ENCODE measurements at places on chromosomes 6 and 20.

GRCh38 chr6:63440057-63440456 is 120.3 kb upstream of the LGSN start:
- DNase-seq: no peak

DNA sequence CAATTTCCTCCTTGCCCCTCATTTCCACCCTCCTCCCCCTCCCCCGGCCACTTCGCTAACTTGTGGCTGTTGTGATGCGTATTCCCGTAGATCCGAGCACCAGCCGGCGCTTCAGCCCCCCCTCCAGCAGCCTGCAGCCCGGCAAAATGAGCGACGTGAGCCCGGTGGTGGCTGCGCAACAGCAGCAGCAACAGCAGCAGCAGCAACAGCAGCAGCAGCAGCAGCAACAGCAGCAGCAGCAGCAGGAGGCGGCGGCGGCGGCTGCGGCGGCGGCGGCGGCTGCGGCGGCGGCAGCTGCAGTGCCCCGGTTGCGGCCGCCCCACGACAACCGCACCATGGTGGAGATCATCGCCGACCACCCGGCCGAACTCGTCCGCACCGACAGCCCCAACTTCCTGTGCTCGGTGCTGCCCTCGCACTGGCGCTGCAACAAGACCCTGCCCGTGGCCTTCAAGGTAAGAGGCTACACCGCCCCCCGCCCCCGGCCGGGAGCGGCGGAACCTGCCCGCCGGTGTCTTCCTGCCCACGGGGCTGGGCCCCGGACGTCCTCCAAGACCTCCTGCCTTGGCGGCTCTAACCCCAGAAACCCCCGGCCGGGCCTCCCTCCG is 44.9 kb upstream of the SUPT3H start:
- DNase-seq: peak; percentile 54

DNA sequence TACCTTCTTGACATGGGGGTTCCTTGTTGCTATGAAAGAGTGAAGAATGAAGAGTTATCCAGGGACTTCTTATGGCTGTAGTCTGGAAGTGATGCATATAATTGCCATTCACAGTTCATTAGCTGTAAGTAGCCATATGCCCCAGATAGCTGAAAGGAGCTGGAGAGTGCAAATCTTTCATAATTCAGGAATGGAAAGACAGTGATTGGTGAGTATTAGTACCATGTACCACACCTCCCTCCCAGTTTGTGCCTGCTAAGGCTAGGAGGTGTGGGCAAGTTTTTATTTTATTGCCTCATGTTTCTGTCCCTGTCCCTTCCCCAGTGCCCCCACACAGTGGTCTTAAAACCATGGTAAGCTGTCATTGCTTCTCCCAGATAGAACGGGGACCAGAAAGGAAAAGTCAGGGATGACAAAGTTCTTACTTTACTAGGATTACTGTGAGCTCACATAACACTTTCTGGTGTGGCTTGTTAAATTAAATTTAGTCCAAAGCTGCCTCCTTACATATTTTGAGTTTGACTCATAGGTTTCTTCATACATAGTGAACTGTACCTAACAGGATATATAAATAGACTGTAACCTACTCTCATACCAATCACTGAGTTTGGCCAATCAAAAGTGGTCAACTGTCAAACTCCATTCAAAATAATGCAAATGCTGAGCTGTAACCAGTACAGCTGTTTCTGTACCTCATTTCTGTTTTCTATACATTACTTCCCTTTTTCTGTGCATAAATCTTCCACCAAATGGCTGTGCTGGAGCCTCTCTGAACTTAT is 119.4 kb downstream of the RFPL4B start:
- DNase-seq: no peak

- DNase-seq: no peak
Measured at GRCh38 chr6:6591778-6592465, 3.4 kb downstream of the LY86 start.

GRCh38 chr6:42113936-42114636 is 28.3 kb downstream of the C6orf132 start:
- DNase-seq: no peak

GRCh38 chr6:414447-414846 is 22.9 kb downstream of the IRF4 start:
- DNase-seq: no peak

- DNase-seq: peak; percentile 55
Measured at GRCh38 chr20:58870293-58871014, 17.9 kb downstream of the GNAS start.

DNA sequence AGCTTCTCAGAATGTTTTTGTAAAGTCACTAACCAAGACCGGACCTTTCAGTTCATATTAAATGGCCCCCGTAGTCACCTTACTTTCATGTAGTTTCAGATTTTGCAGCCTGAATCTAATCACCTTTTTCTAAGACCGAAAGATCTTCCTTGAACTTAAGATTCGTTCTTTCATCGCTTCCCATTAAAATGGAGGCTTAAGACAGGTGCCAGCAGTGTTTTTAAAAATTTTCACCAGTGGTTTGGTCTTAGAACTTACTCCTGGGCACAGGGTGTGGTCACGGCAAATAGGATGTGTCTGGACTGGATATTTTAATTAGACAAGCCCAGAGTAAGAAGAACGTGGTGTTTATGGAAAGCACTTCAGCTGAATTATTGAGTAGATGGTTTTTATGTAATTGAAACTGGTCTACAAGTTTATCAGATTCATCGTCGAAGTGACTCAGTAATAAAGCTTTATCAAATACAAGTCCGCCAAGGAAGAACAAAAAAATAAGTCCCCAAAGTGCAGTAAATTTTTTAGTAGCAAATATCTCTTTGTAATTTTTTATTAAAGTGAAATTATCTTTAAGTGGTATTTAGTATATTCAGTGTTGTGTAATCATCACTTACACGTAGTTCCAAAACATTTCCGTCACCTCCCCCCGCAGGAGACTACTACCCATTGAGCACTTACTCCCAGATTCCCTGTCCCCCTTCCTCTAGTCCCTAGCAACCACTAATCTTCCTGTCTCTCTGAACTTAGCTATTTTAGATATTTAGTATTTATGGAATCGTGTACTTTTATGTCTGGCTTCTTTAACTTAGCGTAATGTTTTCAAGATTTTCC is 868 bp downstream of the SRSF3 start:
- no peak for DNase-seq

GRCh38 chr6:26597821-26598220 is 1.1 kb downstream of the ABT1 start:
- no peak for DNase-seq

- no peak for DNase-seq
Measured at GRCh38 chr6:32176476-32177182, 745 bp upstream of the AGPAT1 start.

- DNase-seq: no peak
Measured at GRCh38 chr6:113854531-113855499, 2.3 kb upstream of the MARCKS start.

GRCh38 chr6:106778943-106779342 is 149.6 kb downstream of the QRSL1 start:
- DNase-seq: no peak

- DNase-seq: no peak
Measured at GRCh38 chr6:22383016-22383415, 86.2 kb upstream of the PRL start.

GRCh38 chr6:76684875-76685274 is 612.4 kb upstream of the IMPG1 start:
- no peak for DNase-seq

- DNase-seq: no peak
Measured at GRCh38 chr20:38612751-38613515, 11.3 kb downstream of the ARHGAP40 start.

GRCh38 chr20:21234324-21234723 is 68.8 kb upstream of the XRN2 start:
- no peak for DNase-seq

GRCh38 chr20:50610212-50610718 is 81.1 kb downstream of the RIPOR3 start:
- no peak for DNase-seq

- DNase-seq: no peak
Measured at GRCh38 chr20:24662752-24663365, 193.4 kb downstream of the SYNDIG1 start.

DNA sequence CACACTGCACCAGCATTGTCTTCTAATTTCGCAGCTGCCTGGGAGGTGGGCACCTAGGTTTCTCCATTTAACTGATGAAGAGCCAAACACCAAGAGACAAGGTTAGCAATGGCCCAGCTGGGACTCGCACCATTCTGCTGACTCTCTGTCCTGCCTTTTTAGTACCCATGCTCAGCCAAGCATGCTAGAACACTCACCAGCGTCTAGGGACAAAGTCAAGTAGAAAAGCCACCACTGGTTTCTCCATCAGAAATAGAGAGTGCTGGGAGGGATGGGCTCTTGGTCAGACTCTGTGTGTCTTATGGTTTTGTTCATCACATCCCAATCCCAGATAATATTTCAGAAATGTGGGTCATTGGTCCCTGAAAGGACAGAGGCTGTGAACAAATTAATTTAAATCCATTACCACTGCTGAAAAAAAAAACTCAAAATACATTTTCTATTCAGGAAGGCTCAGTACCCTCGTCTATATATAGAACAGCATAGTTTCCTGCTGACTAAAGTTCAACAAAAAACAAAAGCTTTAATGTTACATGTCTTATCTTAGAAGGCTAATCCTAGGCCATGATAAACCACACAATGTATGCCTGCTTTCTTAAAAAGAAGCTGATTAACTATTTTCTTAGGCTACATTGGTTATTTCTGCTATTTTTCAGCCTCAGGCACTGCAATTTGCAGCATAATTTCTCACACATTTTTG is 111.0 kb downstream of the TBC1D7 start:
- no peak for DNase-seq

GRCh38 chr6:105319331-105319730 is 83.6 kb downstream of the PREP start:
- no peak for DNase-seq

- no peak for DNase-seq
Measured at GRCh38 chr6:82881519-82881918, 184.1 kb downstream of the UBE3D start.

DNA sequence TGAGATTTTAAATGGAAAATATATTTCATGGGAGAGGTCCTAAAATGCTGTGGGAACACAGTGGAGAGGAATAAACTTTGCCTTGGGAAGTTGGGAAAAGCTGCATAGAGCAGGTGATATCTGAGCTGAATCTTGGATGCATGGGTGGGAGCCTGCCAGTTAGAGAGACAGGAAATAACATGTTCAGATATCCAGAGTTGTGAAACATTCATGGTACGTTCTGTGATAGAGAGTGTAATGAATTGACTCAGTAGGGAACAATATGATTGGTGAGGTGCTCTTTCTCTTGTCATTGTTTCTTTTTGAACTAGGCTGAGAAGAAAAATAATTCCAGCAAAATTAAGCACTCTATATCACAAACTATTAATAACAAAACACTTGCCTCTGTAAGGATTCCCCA is 72.8 kb downstream of the RPS12 start:
- DNase-seq: no peak

DNA sequence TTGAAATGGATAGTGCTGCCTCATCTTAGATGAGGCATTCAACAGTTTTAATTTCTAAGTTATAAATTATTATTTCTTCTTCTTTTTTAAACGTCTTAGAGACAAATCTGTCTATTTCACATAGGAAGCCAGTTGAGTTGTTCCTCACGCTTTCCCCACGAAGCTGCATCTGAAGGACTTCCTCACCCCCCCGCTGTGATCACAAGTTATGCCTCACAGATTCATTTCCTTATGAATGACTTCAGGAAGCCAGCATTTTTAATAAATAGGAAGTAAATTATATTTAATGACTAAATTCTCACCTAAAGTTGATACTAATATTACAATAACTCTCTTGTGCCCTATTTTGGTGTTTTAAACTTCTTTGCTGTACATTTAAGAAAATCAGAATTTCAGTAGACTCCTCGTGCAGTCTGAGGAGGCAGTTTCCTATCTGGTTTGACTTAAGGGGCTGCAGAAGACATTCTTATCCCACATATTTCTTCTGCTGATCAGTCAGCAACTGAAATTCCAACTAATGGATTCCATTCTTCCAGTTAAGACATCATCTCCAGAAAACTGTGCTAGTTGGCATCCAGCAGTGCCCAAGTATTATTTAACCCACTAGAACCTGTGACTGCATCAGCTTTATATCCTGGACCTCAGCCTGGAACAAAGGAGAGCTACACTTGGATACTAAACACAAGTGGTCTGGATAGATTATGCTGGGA is 182.7 kb upstream of the CCN2 start:
- no peak for DNase-seq

DNA sequence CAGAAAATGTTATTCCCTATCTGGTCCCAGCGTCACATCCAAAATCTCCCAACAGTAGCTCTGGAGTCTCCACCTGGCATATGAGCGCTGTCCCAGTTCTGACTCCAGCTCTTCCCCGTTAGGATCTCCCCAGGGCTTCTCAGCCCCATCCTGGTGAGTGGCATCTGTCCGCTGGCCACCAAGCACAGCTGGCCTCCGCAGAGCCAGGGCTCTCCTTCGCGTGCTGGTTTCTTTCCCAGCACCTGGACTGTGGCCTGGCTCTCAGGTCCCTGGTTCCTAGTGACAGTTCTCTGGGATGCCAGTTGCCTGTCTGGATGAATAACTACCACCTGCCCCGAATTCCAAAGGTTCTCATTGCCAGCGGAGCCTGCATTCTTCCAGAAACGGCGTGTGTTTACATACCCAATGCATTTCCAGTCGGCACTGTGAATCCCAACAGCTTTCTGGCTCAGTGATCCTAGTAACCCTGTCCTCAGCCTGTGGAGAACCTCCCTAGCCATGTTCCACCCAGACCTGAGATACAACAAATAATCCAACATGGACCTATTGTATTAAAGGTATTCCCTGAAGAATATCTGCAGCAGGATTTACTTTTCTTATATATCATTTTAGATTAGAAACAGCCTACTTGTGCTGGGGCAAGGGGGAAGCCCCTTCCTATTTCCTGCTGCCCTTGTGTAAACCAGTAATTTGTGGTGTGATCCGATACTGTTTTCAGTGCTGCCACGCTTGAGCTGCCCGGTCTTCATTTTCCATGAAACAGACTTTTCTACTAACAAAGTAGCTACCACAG is 69.9 kb upstream of the PDE10A start:
- no peak for DNase-seq

GRCh38 chr20:44477151-44477550 is 1.5 kb downstream of the TTPAL start:
- no peak for DNase-seq

DNA sequence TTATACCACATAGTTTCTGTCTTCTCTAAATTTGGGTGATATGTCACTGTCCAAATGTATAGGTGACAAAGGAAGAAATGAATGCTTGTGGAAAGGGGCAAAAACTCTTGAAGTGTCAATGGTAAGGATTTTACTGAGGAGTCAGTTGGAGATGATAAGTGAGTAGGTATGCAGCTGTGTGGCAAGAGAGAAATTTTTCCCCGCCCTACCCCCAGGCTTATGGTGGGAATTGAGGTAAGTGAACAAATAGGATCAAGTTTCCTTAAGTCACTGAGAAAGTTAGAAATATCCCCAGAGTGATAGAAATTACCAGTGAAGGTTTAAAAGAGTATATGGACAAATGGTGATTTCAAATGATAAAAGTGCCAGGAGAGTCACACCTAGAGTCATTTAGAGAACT is 11.8 kb downstream of the DSE start:
- no peak for DNase-seq

- DNase-seq: no peak
Measured at GRCh38 chr20:820323-820953, 13.1 kb upstream of the FAM110A start.

- DNase-seq: no peak
Measured at GRCh38 chr20:39347626-39348025, 385.5 kb downstream of the DHX35 start.

GRCh38 chr6:151149793-151150192 is 90.0 kb upstream of the AKAP12 start:
- DNase-seq: no peak
